Activated CD4-positive, alpha-beta memory T cell treated with anti-CD3 and anti-CD28 coated beads, Interleukin-2, amount 10 ng/mL, durations not matched to agents 7 days and 5 days (primary cell): ENCODE measurements at places on chromosomes 4 and X. TPM values are rescaled to one million over a fixed set of nuclear protein-coding genes. Genes with fewer than 3 reads are reported as not detected.

Gene FAM47E
- not detected for total RNA-seq

Gene MAGEA11
- total RNA-seq: not detected

Gene HELT
- total RNA-seq: not detected

Gene KDR
- not detected for total RNA-seq

Gene YIPF7
- total RNA-seq: not detected

Gene GC
- not detected for total RNA-seq
